ENCODE measurements at places on chromosomes 2 and 18.

GRCh38 chr2:17296686-17297085 lies 221.6 kb downstream of the RAD51AP2 start:
- DNase-seq, result no peak

DNA sequence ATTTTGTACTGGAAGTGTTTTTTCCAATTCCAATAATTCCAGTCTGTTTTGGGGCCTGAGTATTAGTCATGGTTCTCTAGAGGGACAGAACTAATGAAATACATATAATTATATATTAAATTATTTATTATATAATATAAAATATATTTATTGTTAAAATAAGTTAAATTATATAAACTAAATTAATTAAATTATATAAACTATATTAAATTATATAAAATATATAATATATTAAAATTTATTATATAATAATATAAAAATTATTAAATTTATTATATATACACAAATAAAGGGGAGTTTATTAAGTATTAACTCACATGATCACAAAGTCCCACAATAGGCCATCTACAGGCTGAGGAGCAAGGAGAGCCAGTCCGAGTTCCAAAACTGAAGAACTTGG lies 253.4 kb upstream of the NETO1 start:
- DNase-seq, result no peak

DNA sequence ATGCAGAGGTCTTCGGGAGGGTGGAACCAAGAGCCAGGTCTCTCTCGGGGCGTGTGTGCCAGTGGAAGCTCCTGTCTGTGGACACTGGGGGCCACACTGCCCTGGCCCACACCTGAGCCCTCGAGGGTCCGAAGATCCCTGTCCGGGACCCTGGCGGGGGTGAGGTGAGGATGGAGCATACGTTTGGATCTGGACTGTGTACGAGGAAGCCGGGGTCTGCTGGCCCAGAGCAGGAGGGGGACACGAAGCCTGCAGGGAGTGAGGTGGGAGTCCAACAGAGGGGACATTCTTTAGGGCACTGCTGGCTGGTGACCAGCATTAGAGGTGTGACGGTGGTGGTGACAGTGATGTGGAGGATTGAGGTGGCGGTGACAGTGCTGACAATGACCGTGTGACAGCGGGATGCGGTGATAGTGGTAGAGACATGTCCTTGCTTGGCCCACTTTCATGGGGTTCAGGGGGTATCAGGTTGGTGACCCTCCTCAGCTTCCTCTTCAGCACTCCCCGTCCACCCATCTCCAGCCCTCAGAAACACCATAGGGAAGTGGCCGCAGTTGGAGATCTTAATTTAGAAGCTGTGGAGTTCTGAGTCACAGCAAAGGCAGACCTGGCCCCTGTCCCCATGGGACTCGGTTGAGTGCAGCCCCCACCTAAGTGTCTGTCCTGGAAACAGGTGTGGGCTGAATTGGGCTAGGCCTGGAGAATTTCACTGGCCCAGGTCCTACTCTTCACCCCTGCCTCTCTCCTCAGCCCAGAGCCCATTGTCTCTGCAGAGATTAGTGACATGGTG lies 252.0 kb downstream of the DYSF start:
- no peak for DNase-seq

DNA sequence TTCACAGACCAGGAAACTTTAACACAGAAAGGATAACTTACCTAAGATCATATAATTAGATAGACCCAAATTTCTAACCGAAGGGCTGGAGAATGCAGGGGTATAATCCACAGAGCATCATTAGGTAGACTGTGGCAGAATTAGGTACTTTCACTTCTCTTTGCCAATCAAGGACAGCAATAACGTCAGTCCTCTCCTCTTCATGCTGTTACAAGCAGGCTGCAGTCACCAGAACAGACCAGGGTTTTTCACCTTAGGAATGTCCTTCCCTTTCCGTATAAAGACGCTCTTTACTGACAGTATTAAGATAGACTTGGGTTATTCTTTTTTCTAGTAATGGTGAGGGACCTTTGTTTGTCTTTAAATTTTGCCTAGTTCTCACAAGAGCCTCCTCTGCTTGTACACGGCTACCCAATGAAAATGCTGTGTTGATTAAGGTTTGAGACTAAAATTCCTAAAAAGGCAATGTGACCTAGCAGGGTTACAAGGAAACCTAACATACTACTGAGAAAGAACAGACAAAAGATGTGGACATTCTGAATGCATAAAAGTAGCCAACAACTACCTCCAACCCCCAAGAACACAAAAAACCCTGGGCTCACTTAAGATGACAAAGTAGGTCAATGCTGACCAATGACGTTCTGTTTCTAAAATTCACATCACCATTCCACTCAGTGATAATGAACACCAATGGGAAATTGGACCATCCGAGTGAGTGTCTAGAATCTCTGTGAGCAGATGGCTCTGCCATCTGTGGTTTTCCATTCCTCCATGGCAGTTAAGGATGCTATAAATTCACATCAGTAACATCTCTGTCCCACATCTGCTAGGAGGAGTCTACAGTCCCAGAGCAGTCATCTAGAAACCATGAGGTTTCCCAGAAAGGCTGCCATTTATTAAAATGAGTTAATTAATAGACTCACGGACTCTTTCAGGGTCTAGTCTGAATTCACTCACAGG lies 2.1 kb downstream of the PDIA6 start:
- DNase-seq, result no peak

- no peak for DNase-seq
Measured at GRCh38 chr18:26419746-26420145, 128.6 kb downstream of the KCTD1 start.

DNA sequence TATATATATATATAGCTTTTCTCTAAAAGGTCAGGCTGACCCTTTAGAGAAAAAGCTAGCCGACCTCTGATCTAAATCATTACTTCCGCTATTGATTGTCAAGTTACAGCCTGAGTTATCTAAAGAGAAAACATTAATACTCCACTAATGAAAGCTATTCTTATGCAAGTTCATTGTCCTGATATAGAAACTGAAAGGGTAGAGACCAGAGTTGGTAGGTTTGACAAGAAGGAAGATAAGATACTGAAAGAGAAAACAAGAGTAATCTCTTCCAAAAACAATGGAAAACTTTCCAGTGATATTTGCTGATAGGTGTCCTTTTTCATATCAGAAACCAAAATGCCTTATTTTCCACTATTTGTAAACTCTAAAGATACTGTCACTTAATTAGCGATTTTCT lies 62.8 kb upstream of the SLC39A10 start:
- no peak for DNase-seq

DNA sequence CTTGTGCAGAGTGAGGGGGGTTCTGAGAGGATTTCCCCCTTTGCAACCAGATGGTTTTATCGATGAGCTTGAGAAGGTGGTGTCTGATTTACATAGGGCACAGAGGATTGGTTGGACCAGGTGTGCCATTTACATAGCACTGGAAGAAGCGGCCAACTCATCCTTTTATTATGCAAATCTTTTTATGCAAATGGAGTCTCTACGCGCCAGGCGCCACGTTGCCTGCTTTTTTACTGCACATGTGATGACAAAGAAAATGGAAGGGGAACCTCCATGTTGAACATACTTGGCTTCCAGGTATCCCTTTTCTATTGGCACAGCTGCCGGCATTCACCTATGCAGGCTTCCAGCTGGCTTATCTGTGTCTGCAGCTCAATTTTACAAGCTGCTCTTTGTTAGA lies 18.4 kb upstream of the TXNL4A start:
- DNase-seq, result no peak

- DNase-seq, result no peak
Measured at GRCh38 chr2:107936433-107937359, 49.6 kb upstream of the SLC5A7 start.

GRCh38 chr2:20212459-20212870 lies 12.5 kb downstream of the SDC1 start:
- no peak for DNase-seq

GRCh38 chr2:142422041-142422440 lies 291.2 kb upstream of the LRP1B start:
- DNase-seq, result no peak

DNA sequence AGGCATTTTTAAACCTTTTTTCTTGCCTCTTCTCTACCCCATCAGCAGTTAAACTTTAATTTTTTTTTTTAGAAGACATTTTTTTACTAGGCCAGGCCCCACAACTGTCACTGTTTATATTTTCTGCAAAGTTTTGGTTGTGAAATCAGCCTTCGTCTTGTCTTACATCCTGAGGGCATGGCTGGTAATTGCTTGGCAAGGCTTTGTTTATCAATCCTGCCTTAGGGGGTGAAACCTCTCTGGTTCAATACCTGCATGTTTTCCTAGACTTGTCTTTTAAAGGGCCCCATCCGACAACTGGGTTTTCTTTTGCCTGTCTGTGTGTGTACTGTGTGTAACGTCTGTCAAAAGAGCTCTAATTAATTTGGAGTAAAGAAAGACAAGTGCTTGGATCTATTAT lies 330.0 kb upstream of the CWC22 start:
- DNase-seq, result no peak

- DNase-seq, result no peak
Measured at GRCh38 chr2:241036964-241037421, 38.6 kb downstream of the SNED1 start.

DNA sequence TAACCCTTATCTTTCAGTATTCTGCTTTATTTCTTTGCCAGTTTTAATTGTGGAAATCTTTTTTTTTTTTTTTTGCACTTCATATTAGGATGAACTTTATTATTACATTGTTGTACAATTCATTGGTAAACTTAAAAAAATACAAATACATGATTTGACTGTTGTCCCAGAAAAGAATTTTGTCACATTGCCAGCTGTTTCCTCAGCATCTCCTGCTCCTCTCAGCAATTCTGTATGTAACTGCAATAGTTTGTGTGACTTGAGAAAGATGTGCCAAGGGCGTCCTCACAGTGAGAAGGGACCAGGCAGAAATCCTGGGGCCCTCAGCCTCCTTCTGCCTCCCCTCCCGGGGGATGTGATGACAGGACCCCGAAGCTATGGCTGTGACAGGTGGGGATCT lies 254.4 kb downstream of the NBAS start:
- no peak for DNase-seq

- DNase-seq, result no peak
Measured at GRCh38 chr2:5921081-5921642, 229.0 kb downstream of the SOX11 start.

- no peak for DNase-seq
Measured at GRCh38 chr2:182904844-182905243, 38.4 kb upstream of the FRZB start.

DNA sequence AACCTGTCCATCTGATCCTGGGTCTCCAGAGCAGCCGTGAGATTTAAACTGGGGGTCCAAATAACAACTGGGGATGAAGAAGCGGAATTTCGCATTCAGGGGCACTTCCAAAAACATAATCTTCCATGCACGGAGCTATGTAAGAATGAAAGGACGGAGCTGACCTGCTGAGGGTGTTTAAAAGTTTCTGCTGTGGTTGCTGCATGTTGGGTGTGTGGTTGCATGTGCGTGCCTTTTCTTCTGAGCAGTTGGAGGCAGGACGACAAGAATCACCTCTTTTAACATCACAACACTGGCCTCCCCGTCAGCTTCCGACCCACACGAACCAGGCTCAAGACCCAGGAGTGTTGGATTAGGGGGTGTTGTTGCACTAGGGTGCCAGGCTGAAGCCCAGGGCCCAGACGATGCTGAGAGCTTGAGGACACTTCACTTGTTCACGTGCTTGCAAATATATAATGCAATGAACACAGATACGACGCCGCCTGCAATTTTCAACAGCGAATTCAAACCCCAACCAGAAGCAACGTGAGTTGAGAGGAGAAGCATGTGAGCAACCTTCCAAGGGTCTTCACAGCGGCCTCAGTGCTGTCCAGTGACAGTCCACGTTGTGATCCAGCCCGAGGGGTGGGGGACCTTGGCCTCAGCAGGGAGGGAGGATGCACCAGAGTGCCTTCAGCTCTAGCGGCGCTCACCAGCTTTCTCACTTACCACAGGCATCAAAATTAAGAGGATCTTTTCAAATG lies 76.0 kb upstream of the SALL3 start:
- no peak for DNase-seq

All from stimulated activated CD8-positive, alpha-beta memory T cell treated with anti-CD3 and anti-CD28 coated beads, Interleukin-7, amount 100 ng/mL, for 24 hours (primary cell).